ENCODE measurements at places on chromosomes 6 and 20.

DNA sequence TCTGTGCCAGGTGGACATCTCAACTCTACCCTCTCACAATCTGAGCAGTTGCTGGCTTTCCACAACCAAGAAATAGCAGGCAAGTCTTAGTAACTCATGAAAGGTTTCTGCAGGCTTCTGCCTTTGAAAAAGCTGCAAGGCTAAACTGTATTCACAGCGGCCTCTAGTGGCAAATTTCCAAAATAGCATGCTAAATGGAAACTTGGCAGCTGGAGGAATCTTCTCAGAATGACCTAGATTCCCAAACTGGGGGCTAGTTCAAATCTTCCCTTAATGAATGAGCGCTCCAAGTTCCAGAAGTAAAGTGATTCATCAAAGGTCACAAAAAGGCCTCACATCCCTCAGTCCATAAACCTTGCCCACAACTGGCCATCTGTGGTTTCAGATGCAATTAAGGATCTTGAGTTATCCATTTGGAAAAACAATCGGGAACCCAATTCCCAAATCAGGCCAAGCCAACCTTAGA is 11.9 kb upstream of the CPNE5 start:
- peak; percentile 78 for DNase-seq

GRCh38 chr6:110566346-110567125 is 90.1 kb upstream of the SLC22A16 start:
- DNase-seq = no peak

DNA sequence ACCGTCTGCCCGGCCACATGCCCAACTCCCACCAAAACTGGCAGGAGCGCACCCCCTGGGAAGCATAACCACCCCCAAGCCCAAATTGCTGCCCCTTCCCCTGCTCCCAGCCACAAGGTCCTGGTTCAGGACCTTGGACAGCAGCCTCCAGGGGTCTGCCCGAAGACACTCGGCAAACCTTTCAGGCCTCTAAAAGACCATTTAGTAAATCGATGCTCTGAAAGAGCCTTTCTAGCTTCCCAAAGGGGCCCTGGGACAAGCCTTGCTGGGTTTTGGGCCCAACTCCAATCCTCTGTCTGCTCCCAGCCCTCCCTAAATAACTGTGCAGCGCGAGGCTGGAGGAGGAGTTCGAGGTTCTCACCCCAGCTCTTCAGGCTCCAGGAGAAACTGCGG is 30.5 kb downstream of the GRM4 start:
- peak; percentile 5 for DNase-seq

GRCh38 chr6:134187751-134188150 is 130.2 kb downstream of the SGK1 start:
- DNase-seq = no peak

DNA sequence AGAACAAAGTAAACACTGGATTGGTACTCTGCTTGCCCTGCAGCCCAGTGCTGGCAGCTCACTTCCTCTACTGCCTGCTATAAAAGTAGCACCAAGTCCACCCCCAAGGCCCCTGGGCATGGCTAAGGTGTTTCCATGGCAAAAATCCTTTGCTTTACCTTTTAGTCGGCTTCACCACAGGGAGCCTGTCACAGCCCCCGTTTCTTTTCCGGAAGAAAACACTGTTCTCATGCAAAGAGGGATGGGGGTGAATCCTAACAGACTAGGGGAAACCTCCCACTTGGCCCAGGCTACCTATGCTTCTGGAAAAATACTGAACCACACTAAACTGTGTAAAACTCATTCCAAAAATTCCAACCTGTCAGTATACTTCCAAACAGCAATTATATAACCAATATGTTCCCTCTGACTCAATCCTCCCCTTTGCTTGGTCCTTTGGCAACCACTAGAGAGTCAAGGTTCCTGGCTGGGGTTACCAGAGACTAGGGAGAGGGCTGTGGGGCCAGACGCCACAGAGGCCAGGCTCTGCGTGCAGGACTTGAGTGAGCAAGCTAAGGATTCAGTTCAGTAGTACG is 16.1 kb downstream of the PPIL1 start:
- peak; percentile 41 for DNase-seq

DNA sequence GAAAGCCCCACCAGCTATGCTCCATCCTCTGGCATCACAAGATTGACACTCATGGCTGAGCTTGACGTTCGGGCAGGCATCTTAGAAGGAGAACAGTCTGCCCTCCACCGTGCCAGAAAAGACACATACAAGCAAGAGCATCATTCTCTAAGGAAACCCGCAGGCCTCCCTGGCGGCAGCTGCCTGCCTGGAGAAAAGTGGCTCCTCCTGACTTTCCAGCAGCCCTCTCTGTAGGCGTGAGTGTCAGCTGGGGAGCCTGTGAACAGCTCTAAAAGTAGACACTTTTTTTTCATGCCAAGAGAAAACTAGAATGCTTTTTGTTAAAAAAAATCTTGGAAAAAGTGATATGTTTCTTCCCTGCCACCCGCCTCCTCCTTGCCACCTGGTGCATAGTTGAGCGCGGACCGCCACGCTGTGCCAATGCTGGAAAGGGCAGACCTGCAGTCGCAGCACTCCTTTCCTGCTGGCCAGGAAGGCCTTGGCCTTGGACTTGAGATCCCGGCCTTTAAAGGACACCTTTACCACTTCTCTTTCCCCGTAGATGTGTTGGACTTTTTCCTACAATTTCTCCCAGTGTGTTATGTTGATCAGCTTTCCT is 29.7 kb upstream of the INSM1 start:
- DNase-seq = no peak

- peak; percentile 79 for DNase-seq
Observed at GRCh38 chr20:49989234-49990065, 6.7 kb downstream of the SNAI1 start.

GRCh38 chr6:107717781-107718180 is 106.3 kb downstream of the SCML4 start:
- no peak for DNase-seq

DNA sequence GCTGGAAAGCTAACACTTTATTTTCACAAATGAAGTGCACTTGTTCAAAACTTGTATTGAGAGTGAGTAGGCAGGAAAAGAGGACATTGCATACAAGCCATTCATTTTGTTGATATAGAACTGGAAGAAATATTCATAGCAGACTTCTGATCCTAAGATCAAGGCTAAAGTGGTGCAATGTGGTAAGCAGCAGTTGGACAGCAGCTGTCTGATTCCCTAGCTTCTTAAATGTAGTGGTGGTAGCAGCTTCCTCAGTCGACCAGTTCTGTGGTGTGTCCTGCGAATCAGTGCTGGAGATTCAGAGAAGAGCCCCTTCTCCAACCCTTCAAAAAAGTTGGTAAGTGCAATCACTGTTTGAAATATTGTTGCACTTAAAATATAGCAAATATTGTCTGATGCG is 281.7 kb upstream of the GJE1 start:
- no peak for DNase-seq

Data from iris pigment epithelial cell (primary cell).